HT1080 (cell line): ENCODE measurements at places on chromosomes 5 and 9. TPM values are rescaled to one million over a fixed set of nuclear protein-coding genes. Genes with fewer than 3 reads are reported as not detected.
A peak's percentile ranks its signal among the peaks of the same experiment; 100 is the strongest.

DNA sequence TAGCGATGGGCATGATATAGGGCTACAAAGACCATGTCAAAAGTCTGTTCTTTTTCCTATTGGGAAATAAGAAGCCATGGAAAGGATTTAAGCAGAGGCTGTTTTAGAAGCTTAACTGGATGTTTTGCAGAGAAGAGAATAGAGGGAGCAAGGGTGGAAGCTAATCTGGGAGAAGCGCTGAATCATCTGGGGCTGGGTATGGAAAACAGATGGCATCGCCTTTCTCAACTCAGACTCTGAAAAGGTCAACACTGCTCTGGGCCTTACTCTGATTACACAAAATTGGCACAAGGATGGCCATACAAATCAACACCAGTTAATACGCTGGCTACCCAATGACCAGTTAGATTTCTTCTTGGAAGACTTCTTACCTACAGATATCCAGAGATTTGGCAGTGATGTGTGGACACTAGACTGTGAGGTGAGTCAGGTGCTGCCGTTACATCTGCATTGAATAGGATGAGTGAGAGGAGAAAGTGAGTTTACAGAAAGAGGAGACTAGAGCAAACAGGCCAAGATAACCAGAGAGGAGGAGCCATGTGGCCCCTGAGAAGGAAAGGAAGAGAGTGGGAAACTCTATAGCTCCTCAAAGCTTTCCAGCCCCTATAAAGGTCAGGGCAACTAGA, 6.2 kb upstream of the TCERG1 start:
- DNase-seq, result no peak

GRCh38 chr9:128438343-128439109, 17.3 kb upstream of the ODF2 start:
- DNase-seq, result peak; percentile 67

DNA sequence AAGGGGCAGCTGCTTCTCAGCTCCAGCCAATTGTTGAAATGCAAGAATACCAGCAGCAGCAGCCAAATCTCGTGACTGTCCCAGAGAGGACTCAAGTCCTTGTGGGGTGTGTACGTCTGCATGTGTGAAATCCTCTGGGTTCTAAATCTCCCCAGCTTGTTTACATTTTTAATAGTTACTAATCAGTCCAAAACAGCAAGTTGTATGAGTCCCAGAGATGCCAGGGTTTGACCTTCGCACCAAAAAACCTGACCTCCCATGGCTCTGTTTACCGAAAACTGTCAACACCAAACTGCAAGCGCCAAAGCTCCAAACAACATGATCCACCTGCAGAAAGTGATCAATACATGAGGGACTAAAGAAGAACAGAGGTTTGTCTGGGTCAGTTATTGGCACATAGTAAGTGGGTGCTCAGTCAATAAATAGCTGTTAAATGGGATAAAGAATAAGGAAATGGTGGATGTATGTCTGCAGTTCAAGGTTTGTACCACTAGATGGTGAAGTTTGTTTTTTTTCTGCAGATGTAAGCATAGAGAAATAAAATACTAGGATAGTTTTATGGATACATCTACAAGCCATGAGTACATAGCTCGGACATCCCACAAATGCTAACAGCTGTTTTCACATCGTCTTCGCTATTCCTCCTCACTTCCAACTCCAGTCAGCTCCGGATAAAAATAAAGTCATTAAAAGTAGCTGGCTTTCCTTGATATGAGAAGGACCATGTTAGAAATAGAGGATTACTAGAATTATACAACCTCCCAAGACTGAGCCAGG, 85.3 kb upstream of the ADRB2 start:
- DNase-seq, result peak; percentile 76

DNA sequence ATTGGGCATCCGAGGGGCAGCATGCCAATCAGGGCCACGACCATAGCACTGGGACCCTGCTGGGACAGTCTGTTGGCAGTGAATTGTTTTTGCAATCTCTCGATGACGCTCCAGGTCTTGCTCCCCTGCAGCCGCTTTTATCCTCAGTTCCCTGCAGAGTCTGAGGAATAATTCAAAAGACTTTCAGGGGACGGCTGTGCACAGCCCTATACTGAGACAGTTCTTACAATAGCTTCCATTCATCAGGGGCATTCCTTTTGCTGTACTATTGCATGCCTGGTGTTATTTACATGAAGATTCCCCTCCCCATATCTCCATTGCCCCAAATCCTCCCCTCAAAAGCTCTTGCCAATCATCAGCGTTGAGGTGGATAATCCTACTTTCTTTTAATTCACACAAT, 163.3 kb upstream of the WWC1 start:
- no peak for DNase-seq

- DNase-seq, result no peak
These were observed 51.8 kb downstream of the DUSP1 start for GRCh38 chr5:172719211-172719610.

DNA sequence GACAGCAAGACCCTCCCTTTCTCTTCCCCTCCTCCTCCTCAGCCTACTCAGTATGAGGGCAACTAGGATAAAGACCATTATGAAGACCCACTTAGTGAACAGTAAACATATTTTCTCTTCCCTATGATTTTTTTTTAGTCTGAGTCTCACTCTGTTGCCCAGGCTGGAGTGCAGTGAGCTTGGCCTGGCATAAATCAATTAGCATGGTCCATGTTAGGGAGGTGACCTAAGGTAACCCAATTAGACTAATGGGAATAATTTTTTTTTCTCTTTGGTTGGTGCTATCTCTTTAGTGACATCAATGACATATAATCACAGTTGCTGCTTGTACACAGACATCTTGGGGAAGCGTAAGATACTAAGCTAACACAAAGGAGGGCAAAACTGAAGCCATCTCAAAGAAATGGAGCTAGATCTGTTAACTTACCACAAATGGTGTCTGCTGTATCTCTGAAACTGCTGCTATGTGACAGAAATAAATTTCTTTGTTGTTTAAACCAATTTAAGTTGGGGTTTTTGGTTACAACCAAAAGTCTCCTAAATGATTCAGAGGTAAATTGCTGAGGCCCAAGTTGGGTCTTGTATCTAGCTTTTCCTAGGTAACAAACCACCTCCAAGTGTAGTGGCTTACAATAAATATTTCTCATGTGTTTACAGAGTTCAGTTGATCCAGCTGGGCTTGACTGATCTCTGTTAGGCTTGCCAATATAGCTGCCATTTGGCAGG, 13.3 kb downstream of the PKD2L2 start:
- no peak for DNase-seq

The CDKN2A gene
- total RNA-seq, result not detected in 2 replicates

- DNase-seq, result no peak
These were observed 146.6 kb downstream of the RAPGEF6 start for GRCh38 chr5:131488463-131488862.

DNA sequence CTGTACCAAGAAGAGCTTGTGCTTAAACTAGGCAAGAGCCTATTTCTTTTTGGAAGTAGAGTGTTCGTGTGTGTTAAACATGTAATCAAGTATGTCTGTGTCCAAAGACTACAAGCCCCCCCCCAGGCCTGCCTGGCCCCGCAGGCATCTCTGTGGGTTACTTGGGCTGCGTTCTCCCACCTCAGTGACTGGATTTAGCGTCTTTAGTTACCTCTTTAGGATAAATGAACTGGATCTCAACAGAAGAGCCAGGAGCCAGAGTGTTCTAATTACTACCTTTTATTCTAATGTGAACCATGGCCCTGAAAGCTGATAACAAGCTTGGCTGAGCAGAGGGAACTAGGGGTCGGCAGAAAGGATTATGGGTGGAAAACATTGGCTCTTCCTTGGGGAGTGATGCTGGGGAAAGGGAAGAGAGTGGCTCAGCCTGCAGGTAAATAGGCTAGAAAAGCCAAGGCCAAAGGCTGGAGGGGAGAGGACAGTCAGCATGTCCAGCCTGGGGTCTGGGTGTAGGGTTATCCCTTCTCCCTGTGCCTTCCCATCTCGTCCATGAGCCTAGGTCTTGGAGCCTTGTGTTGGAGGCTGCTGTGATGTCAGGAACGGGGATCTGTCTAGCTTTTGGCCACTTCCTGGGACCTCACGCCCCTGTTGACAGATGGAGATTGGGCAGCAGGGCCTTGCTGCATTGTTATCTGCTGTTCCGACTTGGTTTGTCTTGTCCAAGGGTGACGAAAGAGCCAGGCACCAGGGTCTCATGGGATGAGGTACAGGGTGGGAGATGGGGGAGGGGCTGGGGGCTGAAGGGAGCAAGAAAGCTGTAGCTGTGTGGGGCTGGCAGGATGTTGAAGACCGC, 11.1 kb downstream of the CD74 start:
- DNase-seq, result no peak
